ENCODE measurements at places on chromosomes 13 and 19.

GRCh38 chr19:50510700-50511068, 307 bp downstream of the JOSD2 start:
- no peak for ATAC-seq

DNA sequence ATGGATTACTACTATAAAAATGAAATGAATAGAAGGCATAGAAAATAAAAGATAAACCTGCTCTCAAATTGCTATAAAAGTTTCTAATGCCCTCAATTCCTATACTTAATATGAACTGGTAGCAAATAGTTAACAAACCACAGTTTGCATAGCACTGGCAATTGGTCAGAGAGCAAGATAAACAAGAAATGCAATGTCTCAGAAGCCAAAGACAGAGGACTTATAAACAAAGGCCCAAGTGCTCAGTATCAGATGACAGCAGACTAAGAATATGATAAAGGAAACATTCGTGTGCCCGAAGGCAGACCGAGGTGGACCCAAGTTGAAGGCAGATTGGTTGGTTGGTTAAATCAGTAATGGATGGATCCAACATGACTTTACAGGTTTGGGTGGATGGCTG, 50.6 kb downstream of the IPO5 start:
- no peak for ATAC-seq

DNA sequence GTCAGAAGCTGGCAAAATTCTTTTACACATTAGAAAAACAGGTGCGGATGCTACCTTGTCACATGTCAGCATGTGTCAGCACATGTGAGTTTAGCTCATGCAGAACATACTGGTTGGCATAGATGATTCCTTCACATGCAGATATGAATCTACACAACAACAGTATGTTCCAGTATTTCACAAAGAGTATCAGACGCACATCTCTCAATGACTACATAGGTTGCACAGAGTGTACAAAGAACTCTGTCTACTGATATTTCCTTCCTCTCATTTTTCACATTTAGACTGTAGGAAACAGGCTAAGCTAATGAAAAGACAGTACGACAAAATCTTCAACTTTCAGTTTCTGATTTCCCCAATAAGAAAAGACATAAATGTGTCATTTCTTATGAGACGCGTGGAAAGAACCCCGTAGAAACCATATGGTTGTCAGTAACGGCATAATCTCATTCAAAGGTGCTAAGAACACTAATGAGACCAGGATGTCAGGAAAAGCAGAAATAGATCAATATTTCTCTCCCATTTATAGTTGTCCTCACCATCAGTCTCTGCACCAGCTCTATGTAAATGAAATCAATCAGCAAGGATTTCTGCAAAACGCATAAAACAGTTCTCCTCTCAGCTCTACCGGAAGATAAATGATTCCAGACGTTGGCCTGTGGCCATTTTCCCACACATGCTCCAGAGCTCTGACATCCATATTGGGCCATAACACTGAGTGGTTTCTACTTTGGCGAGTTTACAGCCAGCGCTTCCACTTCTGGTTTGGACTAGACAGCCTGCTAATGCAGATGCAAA, 81.2 kb downstream of the STARD13 start:
- ATAC-seq: no peak

GRCh38 chr13:100522618-100523309, 65.8 kb downstream of the GGACT start:
- no peak for ATAC-seq

- peak; percentile 76 for ATAC-seq
Measured at GRCh38 chr19:43639519-43640423, at the start of gene CADM4. TSS of gene CADM4 (minus strand) at chr19:43639850. CDS start at chr19:43639790, 60 bp downstream.

DNA sequence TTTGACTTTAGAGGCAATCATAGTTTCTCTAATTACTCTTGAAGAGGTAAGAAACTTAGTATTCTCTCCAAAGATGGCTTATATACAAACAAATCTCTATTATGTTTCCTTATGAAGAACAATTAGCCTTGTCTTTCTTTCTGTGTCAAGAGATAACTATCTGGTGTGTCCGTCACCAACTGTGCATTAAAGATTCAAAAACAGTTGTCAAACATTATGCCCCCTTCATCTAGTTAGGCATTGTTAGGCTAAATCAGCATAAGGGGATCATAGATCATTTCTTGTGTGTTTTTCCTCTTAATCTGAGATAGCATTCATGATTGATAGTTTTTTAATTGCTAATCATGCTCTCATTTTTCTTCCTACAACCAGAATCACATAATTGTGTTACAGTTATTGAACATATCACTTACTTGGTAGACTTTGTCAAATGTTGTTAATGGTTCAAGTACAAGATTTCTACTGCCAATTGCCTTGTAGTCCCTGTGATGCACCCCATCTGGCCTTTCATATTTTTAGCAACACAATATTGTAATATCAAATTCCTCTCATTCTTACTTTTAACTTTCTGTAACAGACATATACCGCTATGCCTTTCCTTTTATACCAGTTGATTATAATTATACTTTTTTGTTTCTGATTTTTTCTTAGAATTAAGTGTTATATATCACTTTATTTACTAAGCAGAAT, 612.7 kb downstream of the SLITRK6 start:
- ATAC-seq: no peak

DNA sequence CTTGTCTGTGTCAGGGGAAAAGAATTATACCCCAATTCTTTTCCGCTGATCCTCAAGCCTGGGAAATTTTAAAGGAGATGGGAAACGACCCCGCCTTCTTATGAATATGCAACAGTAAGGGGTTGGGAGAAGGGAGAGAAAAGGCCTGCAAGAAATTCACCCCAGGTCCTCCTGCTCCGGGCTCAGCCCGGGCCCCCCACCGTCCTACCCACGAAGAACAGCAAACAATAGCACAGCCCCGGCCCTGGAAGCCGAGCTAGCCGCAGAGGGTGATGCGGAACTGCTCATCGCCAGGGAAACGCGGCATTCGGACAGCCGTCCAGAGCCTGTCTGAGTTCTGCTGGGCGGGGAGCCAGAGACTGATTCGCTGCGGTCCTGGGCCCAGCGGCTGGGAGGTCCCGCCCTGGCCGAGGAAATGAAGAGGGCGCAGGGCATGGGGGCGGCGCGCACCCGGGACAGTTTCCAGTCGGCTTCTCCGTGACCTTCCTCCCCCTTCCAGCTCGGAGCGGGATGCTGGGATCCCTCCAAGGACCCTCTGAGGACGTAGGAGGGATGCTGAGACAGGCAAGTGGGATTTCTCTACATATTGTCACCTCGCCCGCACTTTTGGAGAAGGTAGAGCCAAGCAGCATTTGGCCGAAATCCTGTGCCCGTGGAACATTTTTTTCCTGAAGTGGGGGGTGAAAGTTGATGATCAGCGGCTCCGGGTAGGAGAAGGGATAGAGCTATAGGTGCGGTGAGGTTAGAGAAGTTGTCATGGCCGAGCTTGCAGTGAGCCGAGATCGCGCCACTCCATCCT, 82.3 kb upstream of the C1QTNF9B start:
- ATAC-seq: peak; percentile 64

GRCh38 chr13:73608711-73609485, 525.3 kb downstream of the KLF12 start:
- ATAC-seq: no peak

DNA sequence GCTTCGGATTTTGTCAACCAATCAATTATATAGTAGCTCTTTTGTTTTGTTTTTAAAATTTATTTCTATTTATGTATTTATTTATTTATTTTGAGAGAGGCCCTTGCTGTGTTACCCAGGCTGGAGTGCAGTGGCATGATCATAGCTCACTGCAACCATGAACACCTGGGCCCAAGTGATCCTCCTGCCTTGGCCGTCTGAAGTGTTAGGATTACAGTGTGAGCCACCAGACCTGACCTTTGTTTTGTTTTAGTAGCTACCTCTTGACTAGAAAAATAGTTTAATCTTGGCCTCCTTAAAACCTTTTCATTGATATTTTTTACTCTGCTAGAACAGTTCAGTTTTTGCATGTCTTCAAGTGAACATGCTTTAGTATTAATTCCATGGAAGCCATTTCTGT, 15.1 kb downstream of the GARRE1 start:
- peak; percentile 38 for ATAC-seq

DNA sequence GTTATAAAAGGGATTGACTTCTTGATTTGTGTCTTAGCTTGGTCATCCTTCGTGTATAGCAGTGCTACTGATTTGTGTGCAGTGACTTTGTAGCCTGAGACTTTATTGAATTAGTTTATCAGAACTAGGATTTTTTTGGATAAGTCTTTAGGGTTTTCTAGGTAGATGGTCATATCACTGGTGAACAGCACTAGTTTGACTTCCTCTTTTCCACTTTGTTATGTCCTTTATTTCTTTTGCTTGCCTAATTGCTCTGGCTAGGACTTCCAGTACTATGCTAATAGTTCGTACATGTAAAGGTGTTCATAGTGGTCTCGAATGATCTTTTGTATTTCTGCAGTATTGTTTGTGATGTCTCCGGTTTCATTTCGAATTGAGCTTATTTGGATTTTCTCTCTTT, 145.4 kb downstream of the DNAJC3 start:
- ATAC-seq: no peak

DNA sequence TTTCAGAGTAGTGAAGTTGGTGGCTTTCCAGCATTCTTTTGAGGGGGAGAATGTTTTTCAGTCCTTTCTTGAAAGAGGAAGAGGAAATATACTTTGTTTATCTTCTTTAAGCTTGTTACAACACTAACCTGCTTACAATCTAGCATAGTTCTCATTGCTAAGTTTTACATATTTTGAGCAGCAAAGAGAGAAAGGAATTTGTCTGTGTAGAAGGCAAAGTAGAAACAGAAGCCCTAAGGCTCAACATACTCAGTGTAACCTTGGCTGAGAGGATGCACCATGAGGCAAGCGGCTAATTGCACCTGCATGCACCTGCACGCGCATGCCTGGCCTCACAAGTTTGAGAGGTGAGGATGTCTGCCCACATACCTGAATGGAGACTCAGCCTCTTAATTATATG, 2.2 kb downstream of the FRY start:
- ATAC-seq: no peak

GRCh38 chr19:2424686-2425621, 2.4 kb downstream of the TIMM13 start:
- ATAC-seq: no peak

DNA sequence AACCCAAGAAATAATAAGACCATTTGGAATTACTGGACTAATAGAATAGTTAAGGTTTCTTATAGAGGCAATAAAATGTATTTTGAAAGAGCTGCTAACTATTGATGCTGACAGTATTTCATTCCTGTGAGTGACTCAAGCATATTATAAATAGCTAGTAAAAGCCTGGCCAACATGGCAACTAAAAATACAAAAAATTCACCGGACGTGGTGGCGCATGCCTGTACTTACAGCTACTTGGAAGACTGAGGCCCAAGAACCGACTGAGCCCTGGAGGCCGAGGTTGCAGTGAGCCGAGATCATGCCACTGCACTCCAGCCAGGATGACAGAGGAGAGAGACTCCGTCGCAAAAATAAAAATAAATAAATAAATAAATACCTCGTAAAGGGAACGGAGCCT, 5.4 kb upstream of the ICAM3 start:
- no peak for ATAC-seq
